ENCODE measurements at places on chromosomes 16 and 17.
A peak's percentile ranks its signal among the peaks of the same experiment; 100 is the strongest.

DNA sequence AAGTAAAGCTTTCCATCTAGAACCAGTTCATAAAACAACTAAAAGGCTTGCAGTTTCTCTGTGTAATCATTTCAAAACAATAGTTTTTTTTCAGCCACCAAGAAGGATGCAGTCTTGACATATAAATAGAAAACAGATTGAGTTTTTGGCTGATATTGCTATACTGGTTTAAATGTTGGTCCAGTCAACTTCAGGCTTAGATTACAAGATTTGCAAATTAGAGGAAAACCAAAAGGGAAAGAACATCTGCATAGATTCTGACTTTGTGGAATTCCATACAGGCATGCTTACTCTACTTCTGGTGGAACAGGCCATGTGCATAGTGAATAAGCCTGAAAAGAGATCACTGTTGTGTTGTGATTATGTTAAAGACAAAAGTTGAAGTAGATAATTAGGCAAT, 150.3 kb downstream of the BCAS3 start:
- no peak for DNase-seq

DNA sequence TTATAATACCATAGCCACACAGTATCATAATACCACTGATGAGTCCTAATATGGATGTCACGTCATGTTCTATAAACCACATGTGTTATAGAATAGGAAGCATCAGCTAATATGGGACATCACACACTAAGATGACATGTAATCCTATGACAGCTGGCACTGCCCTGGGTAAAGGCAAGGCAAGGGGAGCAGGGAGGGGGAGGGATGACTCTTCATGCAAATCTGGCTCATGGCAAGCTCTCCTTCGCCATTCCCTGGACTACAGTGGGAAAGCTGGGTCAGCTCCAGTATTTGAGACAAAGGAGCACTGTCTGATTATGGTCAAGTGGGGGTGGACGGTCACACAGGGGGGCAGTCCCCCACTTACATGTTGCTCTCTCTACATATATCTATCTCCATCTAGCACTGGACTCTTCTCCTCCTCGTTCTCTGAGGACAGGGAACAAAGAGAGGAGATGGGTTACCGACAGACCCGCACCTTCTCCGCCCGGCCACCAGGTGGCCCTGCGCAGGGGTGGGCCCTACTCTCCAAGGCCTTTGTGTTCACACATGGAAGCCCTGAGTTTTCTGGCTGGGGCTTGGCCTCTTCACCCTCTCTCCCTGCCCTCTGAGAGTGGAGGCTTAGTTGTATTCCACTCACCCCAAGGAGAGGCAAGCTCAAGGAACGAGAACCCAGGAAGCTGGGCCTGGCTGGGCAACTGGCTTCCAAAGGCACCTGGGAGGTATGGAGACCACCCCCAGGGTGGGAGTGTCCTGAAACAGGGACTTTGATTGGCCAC, 23.4 kb upstream of the MPO start:
- peak; percentile 53 for DNase-seq

- DNase-seq = no peak
Observed at GRCh38 chr16:58801838-58802237, 67.7 kb upstream of the GOT2 start.

- DNase-seq = no peak
Observed at GRCh38 chr17:48148029-48148770, 40.6 kb downstream of the SNX11 start.

DNA sequence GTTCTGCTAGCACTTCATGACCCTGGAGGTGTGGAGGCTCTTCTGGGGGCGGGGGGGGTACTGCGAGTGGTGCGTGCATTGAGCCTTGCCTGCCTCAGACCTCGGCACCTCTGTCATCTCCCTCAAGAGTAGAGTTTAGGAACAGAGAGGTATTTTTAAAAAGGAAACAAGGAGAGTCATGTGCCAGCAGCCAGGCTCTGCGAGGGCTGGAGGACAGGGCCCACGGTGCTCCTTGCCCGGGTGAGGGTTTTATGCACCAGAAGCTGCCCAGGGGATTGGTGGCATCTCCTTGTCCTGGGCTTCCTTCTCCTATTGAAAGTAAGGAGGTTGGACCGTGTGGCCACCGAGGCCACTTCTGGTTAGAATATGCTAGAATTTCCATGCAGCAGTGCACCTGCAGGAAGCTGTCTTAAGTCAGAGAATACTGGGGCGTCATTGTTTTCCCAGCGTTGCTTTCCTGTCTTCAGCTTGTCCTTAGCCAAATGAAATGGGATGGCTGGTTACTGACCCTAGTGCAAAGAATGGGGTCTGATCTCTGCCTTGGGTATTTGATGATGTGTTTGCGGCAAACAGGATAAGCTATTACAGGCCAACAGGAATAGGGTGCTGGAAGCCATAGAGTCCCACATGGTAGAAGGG, 3.2 kb downstream of the CBX2 start:
- DNase-seq = no peak

DNA sequence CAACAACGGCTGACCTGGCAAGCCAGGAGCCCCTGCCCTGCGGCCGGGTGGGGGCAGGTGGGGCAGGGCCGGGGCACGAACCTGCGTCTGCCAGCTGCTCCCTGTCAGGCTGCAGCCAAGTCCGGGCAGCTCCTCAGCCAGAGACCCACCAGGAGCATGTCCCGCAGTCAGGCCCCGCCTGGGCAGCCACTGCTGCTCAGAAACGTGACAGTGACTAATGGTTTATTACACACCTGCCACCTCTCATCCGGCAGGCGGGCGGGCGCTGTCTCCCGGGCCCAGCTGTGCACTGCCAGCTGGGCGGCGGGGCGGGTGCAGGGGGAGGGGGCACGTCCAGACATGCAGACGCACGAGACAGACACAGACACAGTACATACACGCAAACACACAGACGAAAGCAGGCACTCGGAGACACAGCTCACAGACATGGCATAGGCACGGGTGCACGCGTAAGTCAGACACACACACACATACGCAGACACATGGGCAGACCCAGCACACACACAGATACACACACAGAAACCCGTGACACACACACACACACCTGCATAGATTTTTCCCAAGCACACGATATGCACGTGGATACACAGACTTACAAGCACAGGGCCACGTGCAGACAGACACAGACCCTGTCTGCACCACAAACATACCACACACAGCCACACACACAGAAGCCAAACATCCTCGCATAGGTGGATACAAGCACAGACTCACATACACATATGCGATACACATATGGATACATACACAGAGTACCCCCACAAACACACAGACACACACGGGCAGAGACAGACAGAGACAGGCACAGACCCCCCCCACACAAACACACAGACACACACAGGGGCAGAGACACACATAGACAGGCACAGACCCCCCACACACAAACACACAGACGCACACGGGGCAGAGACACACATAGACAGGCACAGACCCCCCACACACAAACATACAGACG, 248.3 kb upstream of the CIBAR2 start:
- no peak for DNase-seq

DNA sequence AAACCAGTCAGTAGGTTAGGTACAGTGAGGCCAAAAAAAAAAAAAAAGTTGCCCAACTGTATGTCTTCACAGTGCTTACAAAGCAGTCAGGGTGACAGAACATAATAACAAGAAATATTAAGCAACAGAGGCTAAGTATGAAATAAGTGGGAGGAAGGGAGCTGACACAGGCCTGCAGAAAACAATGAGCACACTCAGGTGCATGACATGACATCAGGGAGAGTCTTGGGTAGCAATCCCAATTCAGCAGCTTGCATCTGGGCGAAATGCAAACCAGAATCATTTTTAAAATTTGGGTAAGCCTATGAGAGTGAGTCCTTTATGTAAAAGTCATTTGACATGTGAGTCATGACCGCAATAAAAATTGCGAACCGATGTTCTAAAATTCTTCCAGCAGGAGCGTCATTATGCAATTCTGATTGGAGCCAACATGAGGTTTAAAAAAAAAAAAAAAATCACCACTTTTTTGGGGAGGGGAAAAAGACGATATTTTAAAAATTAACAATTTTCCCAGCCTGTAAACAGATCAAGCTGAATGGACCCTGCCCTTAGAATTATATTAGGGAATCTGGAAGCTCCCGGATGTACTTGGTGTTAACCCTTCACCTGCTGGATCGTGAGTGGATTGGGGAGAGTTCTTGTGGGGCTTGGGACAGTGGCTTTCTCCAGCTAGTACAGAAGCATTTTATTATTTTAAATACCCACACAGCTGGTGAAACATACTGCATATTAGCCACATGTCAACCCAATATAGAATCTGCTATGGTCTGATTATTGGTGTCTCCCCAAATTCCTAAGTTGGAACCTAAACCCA, 127.9 kb downstream of the NPIPB5 start:
- no peak for DNase-seq

GRCh38 chr16:56673921-56674320, 4.3 kb downstream of the MT1H start:
- no peak for DNase-seq

- no peak for DNase-seq
Observed at GRCh38 chr16:12613131-12613991, 190.3 kb downstream of the CPPED1 start.

GRCh38 chr17:48587276-48588073, 2.6 kb downstream of the HOXB3 start:
- no peak for DNase-seq

- no peak for DNase-seq
Observed at GRCh38 chr16:74046524-74046923, 250.1 kb upstream of the PSMD7 start.

DNA sequence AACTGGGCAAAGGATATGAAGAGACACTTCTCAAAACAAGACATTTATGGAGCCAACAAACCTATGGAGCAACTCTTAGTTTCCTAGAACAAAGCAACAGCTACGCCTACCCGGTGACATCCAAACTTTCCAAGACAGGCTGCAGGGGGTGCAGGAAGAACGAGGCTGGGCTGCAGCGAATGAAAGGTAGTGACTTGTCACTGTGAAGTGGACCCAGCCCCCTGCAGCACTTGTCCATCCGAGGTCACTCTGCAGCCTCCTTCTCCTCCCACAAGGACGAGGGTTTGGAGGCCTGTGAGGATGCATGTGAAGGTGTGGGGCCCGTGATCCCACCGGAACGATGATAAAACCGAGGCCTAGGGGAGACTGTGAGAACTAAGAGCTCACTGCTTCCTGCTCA, 192.6 kb upstream of the RPL38 start:
- no peak for DNase-seq

GRCh38 chr17:28946239-28946638, 5.1 kb downstream of the PHF12 start:
- DNase-seq = no peak

GRCh38 chr17:29005936-29006511, at the start of gene SEZ6:
Gene SEZ6, minus strand, starts transcription at chr17:29006033. Its CDS starts 164 bp downstream, at chr17:29005869.
- DNase-seq = peak; percentile 44

DNA sequence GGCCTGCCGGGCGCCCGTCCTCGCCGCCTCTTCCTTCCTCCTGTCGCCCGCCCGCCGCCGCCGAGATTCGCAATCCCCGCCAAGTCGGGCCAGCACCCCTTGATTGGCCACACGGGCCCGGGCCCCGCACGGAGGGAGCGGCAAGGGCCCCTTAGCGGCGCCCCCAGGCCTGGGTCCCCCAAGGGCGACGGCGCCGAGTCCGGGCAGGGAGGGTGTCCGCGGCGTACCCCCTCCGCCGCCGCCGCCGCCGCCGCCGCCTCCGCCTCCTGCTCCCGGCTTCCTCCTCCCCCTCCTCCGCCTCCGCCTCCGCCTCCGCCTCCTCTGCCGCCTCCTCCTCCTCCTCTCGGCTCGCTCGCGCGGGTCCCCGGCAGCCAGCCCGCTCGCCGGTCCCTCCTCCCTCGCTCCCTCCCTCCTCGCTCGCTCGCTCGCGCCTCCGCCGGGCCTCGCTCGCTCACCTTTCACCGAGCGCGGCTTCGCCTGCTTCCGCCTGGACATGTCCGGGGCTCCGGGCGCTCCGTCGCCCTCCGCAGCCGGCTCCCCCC, 561 bp downstream of the ZNF423 start:
- peak; percentile 39 for DNase-seq

- DNase-seq = no peak
Observed at GRCh38 chr17:4520060-4520893, 21.6 kb downstream of the SPNS2 start.

DNA sequence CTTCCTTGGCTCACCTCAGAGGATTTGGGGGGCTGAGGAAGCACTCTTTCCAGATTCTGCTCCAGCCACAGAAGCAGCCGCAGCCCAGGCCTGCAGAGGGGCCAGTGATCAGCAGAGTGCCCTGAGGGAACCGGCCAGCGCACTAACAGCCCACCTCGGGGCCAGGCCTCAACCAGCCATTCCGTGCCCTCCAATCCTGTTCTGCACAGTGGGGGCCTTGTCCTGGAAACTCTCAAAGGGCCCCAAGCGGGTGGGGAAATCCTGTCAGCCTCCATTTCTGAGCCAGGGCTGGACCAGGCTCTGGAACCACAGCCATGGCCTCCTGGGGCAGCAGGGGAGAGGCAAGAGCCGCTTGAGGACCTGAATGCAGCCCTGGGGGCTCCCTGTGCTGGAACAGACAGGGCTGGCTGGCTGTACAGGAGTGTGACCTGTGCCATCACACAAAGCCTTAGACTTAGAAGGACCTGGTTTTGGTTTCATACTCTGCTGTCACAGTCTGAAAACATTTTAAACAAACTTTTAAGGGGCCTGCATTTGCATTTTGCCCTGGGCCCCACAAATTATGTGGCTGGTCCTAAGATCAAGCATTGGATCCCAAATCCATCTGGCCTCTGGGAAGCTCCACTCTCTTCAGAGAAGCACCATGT, 10.0 kb downstream of the CNGB1 start:
- no peak for DNase-seq

DNA sequence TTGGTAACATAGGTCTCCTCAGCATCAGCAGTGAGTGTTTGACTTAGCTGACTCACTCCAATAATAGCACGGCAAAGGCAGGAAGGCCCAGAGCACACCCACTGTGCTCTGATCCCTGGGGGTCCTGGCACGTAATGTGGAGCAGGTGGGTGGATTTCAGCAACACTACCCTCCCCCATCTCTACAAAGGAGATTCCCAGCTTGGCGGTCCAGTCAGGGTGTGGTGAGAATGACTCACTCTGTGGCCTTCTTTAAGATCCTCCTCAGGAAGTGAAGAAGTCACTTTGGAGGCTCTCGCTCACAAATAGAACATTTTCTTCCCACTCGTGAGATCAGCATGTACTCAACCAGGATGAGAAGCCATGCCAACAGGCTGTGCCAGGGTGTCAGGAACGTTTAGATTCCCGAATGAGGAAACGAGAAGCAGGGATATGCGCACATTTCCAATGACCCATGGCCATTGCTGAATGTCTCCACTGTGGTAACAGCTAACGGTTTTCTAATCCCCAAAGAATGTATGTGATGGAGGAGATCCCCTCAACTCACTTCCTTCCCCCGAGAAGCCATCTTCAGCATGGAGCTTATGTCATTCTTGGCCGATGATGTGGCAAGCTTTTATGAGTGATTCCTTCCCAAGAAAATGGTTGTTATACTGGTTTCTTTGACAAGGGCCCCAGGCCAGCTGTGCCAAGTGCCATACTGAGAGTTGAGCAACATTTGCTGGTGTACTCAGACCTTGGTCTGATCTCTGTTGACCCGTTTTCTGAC, 365.2 kb downstream of the C16orf95 start:
- DNase-seq = no peak
